ENCODE measurements at places on chromosomes 6 and 20.

- DNase-seq, result no peak
Measured at GRCh38 chr6:112054001-112054400, at the start of gene CCN6. TSS of gene CCN6 (plus strand) at chr6:112054104. CDS start at chr6:112054358, 254 bp downstream.

DNA sequence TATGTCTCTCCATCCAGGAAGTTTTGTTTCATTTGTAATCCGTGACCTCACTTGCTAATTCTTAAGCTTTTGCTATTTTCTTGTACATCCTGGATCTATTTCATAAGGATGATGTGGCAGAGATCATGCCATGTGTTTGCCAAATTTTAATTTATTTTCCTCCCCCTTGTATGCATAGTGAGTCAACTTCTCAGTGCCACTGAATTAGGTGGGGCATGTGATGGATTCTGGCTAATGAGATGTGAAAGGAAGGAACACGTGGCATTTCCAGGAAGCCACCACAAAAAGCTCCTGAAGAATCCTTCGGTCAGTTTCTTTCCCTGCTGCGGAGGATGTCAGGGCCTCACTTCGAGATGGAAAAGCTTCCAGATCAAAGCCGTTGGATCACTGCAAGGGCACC, 86.2 kb upstream of the PRL start:
- no peak for DNase-seq

GRCh38 chr6:14540810-14541540, 423.4 kb downstream of the CD83 start:
- no peak for DNase-seq

DNA sequence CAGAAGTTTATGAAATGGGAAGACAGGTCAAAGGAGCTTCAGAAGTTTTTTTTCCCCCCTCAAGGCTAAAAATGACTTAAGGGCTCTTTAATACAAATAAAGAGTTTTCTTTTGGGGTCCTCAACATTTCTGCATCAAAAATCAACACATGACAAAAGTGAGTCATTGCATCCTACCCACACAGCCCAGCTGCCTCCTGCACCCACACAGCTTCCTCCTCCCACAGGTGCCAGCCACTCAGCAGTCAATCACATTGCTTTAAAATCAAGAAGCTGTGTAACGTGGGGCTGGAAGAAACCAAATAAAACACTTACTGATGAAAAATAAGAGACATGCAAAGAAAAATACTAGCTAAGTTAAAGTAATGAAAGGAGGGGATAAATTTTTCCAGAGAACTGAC, 68.5 kb downstream of the MAP3K5 start:
- DNase-seq, result no peak

- DNase-seq, result peak; percentile 16
Measured at GRCh38 chr20:32189691-32190615, 17.6 kb downstream of the PLAGL2 start.

GRCh38 chr6:90887764-90888163, 300.9 kb upstream of the MAP3K7 start:
- no peak for DNase-seq

DNA sequence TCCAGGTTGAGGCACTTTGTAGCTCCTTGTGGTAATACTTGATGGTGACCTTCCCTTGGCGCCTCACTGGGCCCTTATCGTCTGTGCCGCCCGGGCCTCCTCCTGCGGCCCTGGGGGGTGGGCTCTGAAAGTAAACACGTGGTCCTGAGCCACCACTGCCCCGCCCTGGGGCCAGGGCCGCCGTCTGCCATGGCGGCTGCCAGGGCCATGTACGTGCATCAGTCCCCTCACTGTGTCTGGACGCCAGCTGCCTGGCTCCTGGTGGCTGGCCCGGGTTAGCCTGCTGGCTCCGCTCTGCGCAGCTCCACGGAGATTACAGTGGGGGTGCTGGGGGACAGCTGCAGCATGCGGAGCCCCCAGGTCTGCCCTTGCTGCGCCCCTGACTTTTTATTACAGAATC, 81.8 kb upstream of the CENPW start:
- no peak for DNase-seq

DNA sequence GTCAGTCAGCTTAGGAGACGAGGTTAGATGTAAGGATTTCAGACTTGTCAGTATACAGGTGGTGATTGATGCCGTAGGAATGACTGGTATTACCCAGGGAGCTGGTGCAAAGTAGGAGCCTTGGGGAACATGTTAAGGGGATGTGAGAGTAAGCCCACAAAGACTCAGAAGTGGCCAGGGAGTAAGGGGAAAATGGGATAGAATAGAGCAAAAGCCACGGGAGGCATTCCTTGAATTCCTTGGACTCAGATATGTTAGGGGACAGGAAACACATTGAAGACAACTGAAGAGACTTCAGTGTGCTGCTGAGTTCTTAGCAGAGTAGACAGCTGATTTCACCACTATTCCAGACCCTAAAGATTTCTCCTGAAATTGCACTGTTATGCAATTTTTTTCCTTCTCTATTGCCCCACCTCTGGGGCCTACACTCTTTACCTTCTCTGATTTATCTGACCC, 1.2 kb upstream of the ACAT2 start:
- DNase-seq, result no peak

- DNase-seq, result no peak
Measured at GRCh38 chr6:108521616-108522107, 39.1 kb upstream of the FOXO3 start.

GRCh38 chr6:63882208-63882607, 246.6 kb downstream of the PHF3 start:
- DNase-seq, result no peak

- no peak for DNase-seq
Measured at GRCh38 chr6:63353286-63353630, 33.5 kb upstream of the LGSN start.

DNA sequence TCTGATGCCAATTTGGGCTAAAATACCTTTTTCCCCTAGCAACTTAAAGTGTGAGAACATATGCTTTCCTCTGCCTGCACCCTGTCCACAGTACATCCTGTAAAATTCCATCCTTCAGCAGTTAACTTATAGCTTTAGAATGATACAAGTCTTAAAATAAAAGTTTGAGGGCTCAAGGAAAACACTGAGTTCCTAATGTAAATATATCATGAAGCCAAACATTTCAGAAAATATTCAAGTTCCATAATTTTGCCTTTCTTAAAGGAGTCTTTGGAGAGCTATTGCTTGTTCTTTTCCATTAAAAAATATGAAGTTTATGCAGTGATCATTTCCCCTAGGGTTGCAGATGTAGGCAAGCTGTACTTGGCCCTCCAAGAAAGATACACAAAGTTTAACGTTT, 303.8 kb downstream of the COL12A1 start:
- no peak for DNase-seq

- no peak for DNase-seq
Measured at GRCh38 chr6:113442040-113442439, 415.1 kb upstream of the MARCKS start.

GRCh38 chr6:41469156-41470028, 76.8 kb upstream of the FOXP4 start:
- DNase-seq, result no peak

DNA sequence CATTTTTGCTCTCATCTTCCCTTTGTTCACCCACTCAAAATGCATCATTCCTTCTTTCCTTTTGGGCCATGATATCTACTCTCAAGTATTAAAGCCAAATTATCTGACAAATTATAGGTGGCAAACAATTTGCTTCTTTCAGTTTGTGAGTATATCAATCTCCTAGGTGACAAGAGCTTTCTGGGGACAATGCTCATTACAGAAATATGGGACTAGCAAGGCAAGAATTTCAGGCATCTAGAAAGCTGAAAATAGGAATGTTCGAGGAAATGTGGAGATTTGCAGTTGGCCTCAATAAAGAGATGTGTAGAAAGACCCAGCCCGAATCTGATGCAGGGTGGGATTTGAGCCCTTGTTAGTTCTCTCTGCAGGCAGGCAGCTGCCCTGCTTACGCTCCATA, 71.8 kb downstream of the ALDH8A1 start:
- DNase-seq, result no peak

- DNase-seq, result no peak
Measured at GRCh38 chr20:51419646-51420045, 122.9 kb downstream of the NFATC2 start.

- DNase-seq, result no peak
Measured at GRCh38 chr6:36135053-36135731, 4.9 kb downstream of the MAPK13 start.

- no peak for DNase-seq
Measured at GRCh38 chr6:55974688-55975087, 99.3 kb upstream of the BMP5 start.

GRCh38 chr6:127290391-127291265, 24.0 kb downstream of the RNF146 start:
- no peak for DNase-seq

DNA sequence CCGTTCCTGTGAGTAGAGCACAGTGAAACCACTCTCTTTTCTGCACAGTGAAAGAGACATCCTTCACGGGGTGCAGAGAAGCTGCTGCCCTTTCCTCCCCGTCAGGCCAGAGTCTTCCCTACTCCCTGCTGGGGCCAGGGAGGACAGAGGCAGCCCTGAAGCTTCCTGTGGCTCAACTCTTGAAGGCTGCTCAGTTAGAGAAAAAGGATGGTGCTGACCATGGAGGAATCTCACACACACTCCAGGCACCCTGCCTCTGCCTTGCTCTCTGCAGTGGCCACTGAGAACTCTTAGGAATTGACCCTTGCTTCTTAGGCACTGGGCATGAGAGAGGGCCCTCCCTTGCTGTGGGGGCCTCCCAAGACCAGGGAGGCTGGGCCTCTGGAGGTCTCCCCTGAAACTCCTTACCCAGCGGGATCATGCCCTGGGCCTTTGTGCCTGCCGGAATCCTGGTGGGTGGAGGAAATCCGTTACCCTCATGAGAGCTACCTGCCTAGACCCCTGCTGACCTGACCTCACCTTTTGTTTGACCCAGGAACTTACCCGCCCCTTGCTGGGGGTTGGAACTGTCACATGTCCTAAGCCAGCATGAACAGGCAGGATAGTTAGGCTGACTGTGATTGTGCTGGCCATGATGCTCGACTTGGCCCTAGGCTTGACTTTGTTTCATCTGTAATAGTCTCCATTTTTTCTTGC, 65.0 kb upstream of the CD93 start:
- no peak for DNase-seq

- DNase-seq, result no peak
Measured at GRCh38 chr6:55046869-55047422, 127.4 kb upstream of the HCRTR2 start.

GRCh38 chr6:2021713-2022125, 223.7 kb downstream of the GMDS start:
- peak; percentile 45 for DNase-seq
